ENCODE measurements at places on chromosomes 7 and 10.

GRCh38 chr7:47818796-47819606 is 129.3 kb downstream of the PKD1L1 start:
- DNase-seq = no peak

GRCh38 chr7:29588900-29589696 is 25.5 kb downstream of the PRR15 start:
- DNase-seq = no peak

GRCh38 chr7:37100735-37101331 is 347.8 kb downstream of the ELMO1 start:
- DNase-seq = no peak

- peak; percentile 1 for DNase-seq
These were observed 980 bp downstream of the FHIP2A start for GRCh38 chr10:114822444-114823076.

DNA sequence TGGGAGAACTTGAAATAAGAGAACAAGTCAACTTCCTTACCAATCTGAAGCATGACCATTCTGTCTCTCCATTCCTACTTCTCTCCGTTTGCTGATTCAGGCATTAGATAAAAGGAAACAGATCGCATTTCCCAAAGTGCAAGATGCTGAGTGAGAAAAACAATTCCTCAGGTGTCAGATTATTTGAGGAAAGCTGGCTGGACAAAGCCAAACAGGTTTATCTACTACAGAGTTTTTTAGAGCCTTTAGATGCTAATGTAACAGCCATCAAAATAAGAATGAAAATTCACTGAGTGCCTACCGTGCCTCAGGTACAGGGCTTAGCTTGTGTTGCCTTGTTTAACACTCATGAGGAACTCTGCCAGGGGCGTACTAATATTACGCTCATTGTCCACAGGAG is 135.9 kb upstream of the MBL2 start:
- no peak for DNase-seq

DNA sequence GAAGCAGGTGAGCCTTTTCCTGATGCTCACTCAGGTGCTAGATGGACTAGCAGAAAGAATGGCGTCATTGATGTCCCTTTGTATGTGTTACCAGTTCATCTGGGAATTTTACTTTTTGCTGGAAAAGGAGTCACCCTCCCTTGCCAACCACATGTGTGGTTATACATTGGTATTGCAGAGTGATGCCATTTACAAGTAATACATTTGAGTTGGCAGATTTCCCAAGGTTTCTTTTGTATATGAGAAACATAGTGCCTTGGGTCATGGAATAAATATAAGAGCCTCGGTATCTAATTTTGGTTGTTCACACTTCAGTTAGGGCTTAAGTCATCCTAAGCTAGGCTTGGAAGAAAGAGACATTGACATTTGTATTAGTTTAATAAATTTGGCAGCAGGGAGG is 10.4 kb upstream of the ATXN7L1 start:
- no peak for DNase-seq

- no peak for DNase-seq
These were observed 1.3 kb downstream of the FBXL15 start for GRCh38 chr10:102421757-102422512.

Measured in stimulated activated CD4-positive, alpha-beta T cell treated with anti-CD3 and anti-CD28 coated beads, Interleukin-15, amount 100 ng/mL, for 1 hour (primary cell).